SK-MEL-5 (cell line): ENCODE measurements at places on chromosomes 6 and 20. TPM values are rescaled to one million over a fixed set of nuclear protein-coding genes. Genes with fewer than 3 reads are reported as not detected.

CTNNBL1 gene
- 38.7 and 41.5 TPM in 2 replicates for total RNA-seq

RAET1L gene
- total RNA-seq: not detected in 2 replicates

SGK2 gene
- 0.29 TPM in 1 of 2 replicates, not detected in the other for total RNA-seq

ENPP5 gene
- total RNA-seq: 2.0 and 3.0 TPM in 2 replicates

PLG gene
- total RNA-seq: not detected in 2 replicates

RAB22A gene
- 16.1 and 18.0 TPM in 2 replicates for total RNA-seq

MUCL3 gene
- not detected in 2 replicates for total RNA-seq

SLC22A1 gene
- total RNA-seq: 0.13 and 0.95 TPM in 2 replicates

VPS16 gene
- total RNA-seq: 39.0 and 39.7 TPM in 2 replicates

MTRF1L gene
- total RNA-seq: 29.0 and 32.5 TPM in 2 replicates

BPHL gene
- 66.6 and 75.5 TPM in 2 replicates for total RNA-seq

TINAG gene
- total RNA-seq: not detected in 2 replicates

TREML2 gene
- not detected in 2 replicates for total RNA-seq

LINC00237 gene
- total RNA-seq: not detected in 2 replicates

NRSN1 gene
- not detected in 2 replicates for total RNA-seq

GJA10 gene
- not detected in 2 replicates for total RNA-seq

TCF21 gene
- 0.16 and 0.24 TPM in 2 replicates for total RNA-seq

GSTA4 gene
- total RNA-seq: 24.9 and 25.3 TPM in 2 replicates

KCNQ2 gene
- 4.3 and 6.2 TPM in 2 replicates for total RNA-seq

RBPJL gene
- not detected in 2 replicates for total RNA-seq

DEFB129 gene
- not detected in 2 replicates for total RNA-seq

TUBB1 gene
- total RNA-seq: not detected in 2 replicates

OR12D3 gene
- not detected in 2 replicates for total RNA-seq

HLA-DRB5 gene
- total RNA-seq: 0.29 and 0.58 TPM in 2 replicates

HLA-DQA1 gene
- 0.08 and 0.37 TPM in 2 replicates for total RNA-seq

OTOR gene
- total RNA-seq: not detected in 2 replicates

SCRT2 gene
- not detected in 2 replicates for total RNA-seq

BTNL2 gene
- total RNA-seq: not detected in 2 replicates

ANGPT4 gene
- not detected in 2 replicates for total RNA-seq

CCM2L gene
- total RNA-seq: 0.08 and 0.16 TPM in 2 replicates

DEFB132 gene
- not detected in 2 replicates for total RNA-seq

HDGFL1 gene
- not detected in 2 replicates for total RNA-seq

EGFL8 gene
- total RNA-seq: 11.4 and 15.0 TPM in 2 replicates
